ENCODE measurements at places on chromosomes 3 and 15. TPM values are rescaled to one million over a fixed set of nuclear protein-coding genes. Genes with fewer than 3 reads are reported as not detected.

The ERICH6 gene
- not detected for total RNA-seq

The STAB1 gene
- total RNA-seq, result 231 TPM

The PCBP4 gene
- 23.5 TPM for total RNA-seq

The DLL4 gene
- 27.6 TPM for total RNA-seq

The FEZF2 gene
- total RNA-seq, result not detected

The MESP1 gene
- total RNA-seq, result 6.6 TPM

The CYP11A1 gene
- 1.3 TPM for total RNA-seq

The CEP19 gene
- total RNA-seq, result 1.4 TPM

DNA sequence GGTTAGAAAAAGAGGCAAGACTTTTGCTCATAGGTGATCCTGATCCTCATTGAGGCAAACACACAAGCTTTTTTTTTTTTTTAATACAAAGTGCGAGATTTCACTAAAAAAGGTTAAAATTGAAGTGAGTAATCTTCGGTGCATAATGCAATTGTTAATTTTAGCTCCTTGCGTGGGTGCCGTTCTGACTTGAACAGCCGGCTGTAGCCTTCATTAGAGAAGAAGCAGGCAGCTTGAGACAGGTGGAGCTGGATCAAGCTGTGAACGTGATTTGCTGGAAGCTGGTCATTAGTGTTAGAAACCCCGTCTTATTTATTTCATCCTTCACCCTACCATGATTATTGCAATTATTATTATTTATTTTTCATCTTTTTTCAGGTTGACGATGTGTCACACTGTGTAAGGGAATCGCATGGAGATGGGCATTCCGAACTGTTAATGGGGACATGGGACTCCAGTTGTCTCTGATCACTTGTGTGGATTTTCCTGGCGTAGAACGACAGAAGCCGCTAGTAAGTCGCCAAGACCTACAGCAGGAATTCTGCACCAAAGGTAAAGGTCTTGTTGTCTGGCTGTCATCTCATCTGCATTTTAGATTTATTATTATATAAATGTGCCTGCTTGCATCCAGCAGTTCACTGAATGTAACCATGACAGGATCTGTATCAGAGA is 40.2 kb downstream of the ARPP21 start:
- no peak for DNase-seq

DNA sequence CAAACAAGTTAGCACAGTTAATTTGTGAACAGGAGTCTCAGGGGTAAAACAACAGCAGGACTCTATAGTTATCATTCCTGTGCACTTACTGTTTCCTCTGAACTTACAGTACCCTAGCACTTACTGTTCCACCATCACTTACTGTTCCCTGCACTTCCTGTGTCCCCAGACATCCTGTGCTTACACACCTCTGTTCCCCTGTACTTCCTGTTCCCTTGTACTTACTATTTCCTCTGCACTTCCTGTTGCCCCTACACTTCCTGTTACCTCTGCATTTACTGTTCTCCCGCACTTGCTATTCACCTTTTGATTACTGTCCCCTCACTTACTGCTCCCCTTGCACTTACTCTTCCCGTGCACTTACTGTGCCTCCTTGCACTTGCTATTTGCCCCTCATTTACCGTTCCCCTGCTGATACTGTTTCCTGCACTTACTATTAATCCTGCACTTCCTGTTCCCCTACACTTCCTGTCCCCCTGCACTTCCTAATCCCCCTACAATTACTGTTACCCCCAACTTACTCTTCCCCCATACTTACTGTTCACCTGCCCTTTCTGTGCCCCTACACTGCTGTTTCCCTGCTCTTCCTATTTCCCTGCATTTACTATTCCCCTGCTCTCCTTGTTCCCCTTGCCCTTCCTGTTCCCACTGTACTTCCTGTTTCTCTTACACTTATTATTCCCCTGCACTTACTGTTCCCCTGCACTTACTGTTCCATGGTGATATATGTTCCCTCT is 30.3 kb downstream of the TPRA1 start:
- no peak for DNase-seq

GRCh38 chr3:79066481-79066880 is 701.3 kb downstream of the ROBO1 start:
- no peak for DNase-seq

GRCh38 chr3:87041191-87041590 is 50.2 kb upstream of the VGLL3 start:
- no peak for DNase-seq

DNA sequence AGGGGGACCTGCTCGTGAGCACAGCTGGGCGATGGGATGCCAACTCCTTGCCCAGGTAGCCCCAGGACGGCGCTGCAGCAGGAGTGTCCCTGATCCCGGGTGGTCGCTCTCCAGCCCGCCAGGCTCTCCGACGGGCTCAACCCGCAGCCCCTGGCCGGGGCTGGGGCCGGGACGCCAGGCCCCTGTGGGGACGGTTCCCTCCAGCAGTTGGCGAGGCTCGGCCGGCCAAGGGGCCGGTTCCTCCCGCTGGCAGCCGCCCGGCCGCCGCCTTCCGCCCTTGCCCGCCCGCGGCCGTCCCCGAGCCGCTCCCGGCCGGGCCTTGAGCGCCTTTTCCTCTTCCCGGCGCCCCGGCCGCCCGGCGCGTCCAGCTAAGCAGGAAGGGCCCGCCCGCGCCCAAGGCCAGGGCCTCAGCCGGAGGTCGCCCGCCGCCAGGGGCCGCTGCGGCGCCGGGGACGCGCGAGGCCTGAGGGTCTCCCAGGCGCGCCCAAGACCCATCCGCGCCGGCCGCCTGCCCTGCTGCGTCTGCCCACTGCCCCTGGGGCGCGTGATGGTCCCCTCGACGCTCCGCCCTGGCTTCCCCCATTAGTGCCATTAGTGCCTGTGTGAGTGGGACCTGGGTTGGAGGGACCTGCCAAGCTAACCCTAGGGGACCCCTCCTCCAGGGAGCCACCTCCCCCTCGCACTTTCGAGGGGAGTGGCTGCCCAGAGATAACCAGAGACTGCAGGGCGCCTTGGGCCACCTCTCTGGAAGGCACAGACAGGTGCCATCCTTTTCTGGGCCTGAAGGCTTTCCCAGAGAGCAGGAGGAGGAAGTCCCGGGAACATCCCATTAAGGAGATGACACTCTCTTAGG is 106.4 kb downstream of the FBLN2 start:
- DNase-seq, result no peak

DNA sequence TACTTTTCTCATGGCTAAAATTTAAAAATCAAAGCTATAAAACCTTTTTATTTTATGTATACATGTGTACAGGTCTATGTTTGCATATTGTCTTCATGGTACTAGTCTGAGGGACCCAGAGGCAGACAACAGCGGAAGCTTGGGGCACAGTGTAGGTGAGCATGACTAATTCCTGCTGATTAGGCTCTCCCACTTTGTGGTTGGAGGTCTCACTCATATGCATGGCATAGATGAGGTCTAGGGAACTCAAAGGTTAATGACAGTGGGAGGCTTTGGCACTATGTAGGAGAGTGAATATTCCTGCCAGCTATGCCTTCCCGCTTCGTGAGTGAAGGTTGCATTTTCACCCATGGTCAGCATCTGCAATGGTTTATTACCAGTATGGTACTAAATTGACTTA is 47.5 kb upstream of the AADACL2 start:
- no peak for DNase-seq

DNA sequence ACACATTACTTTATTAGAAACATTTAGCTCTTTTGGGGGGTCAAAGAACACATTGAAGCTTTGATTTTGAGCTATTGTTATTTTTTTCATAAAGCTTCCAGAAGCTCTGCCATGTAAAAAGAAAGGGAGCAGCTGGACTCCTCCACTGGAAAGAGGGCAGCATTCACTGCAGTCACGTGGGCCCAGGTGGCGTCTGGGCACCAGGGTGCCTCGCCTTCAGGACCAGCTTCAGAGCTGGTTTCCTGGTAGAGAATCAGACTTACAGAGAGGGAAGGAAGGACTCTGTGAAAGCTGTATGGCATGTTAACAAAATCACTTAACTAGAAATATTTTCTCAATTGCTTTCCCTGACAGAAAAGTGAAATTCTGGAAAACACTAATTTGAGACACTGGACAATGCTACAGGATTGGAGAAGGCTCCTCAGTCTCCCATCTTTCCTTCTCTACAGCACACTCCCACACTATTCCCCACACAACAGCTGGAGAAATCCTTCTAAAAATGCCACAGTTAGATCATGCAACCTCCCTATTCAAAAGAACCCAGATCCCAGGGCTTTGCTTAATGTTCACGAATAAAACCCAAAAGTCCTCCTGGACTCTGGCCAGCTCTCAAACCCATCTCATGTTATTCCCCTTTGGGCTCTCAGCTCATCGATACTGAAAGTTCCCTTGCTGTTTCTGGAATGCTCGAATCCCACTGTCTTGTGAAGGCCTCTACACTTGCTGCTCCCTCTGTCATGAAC is 83.2 kb downstream of the NFKBIZ start:
- DNase-seq, result no peak

- DNase-seq, result no peak
These were observed 59.8 kb downstream of the SH3BP5 start for GRCh38 chr3:15272426-15273196.

GRCh38 chr3:58150810-58151199 is 60.0 kb downstream of the DNASE1L3 start:
- DNase-seq, result no peak

DNA sequence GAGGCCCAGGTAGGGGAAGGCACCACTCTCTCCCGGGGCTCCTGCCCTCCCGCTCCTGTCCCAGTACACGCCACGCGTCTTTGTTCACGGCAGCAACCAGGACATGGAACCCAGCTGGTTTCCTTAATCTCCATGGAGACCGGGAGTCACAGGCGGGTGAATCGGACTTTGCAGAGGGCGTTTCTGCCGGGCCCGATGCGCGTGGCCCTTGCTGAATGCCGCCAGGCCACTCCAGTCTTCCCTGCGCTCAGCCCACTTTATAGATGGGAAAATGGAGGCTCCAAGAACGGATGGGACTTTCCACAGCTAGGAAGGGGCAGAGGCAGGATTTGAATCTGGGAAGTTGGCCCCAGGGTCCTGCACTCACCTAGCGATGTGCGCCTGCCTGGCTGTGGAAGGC is 7.4 kb downstream of the PLXND1 start:
- DNase-seq, result no peak

GRCh38 chr3:161409069-161409468 is 37.8 kb upstream of the SPTSSB start:
- DNase-seq, result no peak

- DNase-seq, result no peak
These were observed 23.3 kb upstream of the MANF start for GRCh38 chr3:51361746-51362145.

GRCh38 chr3:120177151-120177550 is 82.9 kb upstream of the GSK3B start:
- no peak for DNase-seq

DNA sequence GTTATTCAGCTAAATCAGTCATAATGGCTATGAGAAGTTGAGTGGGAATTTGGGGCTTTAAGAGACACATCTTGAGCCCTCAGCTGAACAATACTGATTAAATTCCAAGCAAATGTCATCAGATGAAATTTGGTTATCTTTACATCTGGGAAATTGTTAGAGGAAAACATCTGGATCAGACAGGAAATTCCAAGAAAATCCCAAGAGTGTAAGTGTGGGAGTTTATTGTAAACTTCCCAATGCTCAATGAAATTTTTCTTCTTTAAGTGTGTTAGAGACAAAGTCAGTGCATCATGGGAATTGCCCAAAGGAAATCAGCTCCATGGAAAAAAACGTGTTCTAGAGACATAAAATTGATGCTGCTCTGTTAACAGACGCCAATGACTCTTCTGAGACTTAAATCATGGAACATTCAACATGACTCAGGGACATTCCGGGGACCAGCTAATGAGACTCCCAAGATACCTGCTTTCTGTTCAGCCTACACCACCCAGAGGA is 19.8 kb upstream of the DCLK3 start:
- no peak for DNase-seq

- no peak for DNase-seq
These were observed 7.3 kb upstream of the MAPK6 start for GRCh38 chr15:52011711-52012144.

DNA sequence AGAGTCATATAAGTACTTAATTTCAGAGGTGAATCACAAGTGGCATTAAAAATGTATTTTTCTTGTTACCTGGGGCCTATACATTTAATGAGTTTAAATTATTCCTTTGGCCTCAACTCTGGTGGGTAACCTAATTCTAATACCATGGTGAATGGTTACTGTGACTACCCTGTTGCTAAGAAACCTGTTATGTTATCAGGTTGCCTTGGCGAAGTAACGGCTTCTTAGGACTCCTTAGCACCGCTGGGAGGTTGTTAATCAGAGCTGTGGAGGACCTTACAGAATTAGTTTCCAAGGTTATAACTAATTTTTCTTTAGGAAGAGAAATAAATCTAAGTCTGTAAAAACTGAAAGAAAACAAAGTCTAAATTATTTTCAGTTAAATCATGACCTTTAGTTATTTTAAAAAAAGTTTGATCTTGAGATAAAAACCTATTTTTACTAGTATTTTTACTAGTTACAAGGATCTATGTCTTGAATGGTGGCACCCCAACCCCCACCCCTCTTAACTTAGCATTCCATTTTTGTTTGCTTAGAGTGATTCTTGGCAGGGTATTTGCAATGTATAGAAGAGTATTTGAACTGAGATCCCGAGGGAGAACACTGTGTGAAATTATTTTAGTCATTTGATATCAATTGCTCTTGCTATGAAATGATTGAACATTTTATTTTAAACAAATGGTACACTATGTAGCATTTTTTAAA is 155.5 kb downstream of the FNDC3B start:
- no peak for DNase-seq

DNA sequence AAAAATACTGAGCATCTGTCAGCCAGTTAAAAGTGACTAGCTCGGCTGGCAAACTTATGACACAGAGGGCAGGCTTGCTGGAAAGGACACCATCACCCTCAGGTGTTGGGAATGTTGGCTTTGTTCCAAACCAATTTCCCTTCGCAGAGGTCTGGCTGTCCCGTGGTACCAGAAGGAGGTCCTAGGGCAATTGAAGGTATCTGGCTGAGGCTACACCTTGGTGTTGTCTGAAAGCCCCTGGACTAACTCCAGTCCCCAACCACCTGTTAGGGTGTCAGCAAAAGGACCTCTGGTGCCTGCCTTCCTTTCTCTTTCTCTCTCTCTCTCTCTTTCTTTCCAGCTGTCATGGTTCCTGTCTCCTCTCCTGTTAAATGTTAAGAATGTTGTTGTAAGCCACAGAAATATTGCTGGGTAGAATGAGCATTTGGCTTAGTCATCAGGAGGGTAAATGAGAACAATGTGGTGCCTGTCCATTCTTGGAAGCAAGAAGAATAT is 12.5 kb downstream of the PRR20G start:
- DNase-seq, result no peak

DNA sequence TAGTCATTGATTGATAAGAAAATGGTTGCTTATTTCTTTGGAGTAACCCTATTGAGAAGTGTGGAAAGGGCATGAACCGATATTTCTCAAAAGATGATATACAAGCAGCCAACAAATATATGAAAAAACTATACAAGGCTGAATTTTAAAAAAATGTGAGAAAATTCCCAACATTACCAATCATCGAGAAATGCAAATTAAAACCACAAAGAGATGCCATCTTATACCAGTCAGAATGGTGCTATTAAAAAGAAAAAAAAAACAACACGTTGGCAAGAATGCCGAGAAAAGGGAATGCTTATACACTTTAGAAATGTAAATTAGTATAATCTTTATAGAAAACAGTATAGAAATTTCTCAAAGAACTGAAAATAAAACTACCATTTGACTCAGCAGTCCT is 77.7 kb upstream of the ROBO1 start:
- DNase-seq, result no peak
